ENCODE measurements at places on chromosomes 16 and 17.

GRCh38 chr16:4137438-4137837, 21.2 kb upstream of the ADCY9 start:
- DNase-seq: no peak

DNA sequence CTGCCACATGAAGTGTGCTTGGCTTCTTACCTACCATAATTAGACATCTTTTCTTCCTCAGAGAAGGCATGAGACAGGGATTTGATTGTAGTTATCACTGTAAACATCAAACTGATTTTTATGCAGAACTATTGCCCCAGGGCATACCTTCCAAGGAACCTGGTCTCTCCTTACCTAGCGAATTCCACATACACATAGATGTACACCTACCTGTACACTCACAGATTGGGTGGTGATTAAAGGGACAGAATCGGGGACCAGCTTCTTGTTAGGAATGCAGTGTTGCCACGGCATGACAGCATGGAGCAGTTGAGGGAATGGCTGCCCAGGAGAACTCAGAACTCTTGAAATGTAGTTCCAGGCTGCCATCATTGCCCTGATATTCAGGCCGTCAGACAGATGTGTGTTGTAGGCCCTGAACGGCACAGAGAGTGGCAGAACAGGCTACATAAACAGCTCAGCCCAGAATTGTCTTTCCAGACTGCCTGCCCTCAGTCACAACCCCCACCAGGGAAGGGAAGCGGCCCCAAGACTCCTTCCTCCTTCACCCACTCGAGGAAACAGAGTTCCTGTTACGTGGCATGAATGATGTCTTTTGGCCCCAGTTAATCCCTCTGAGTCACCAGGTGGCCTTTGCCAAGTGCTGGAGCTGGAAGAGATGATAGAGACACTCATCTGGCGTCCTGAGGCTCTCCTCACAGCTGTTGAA, 17.8 kb upstream of the NAGLU start:
- no peak for DNase-seq

DNA sequence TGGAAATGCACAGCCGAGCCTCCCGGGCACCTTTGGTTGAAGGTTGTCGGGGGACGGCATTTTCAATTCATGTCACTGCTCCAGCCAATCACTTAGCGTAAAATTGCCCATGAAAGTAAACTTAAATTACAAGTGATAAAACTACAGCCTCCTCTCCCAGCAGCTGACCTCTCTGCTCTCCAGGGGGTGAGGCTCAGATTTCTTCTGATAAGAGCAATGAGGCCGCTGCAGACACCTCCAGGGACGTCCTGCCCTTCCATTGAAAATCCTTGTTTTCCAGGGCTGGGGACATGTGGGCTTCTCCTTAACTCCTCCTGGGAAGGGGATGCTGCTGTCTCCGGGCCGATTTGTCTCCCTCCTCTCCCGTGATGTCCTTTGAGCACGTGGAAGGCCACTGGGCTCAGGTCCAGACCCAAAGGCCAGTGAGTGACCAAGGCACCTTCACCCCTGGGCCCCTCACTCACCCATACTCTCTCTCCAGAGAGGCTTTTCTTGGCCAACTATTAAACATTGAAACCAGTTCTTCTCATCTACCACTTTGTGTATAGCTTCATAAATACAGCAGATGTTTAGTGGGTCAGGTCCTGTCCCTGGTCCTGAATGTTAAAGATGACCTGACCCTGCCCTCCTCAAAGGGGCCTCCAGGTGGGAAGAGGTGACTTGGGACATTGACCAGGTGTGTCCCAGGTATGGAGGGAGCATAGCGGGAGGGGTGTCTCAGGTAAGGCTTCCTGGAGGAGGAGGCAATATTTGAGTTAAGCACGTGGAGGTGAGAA, 52.3 kb downstream of the MGAT5B start:
- DNase-seq: no peak

GRCh38 chr16:15682105-15682570, 32.1 kb downstream of the NDE1 start:
- peak; percentile 28 for DNase-seq

GRCh38 chr17:2792366-2793169, 3.7 kb upstream of the RAP1GAP2 start:
- DNase-seq: no peak

DNA sequence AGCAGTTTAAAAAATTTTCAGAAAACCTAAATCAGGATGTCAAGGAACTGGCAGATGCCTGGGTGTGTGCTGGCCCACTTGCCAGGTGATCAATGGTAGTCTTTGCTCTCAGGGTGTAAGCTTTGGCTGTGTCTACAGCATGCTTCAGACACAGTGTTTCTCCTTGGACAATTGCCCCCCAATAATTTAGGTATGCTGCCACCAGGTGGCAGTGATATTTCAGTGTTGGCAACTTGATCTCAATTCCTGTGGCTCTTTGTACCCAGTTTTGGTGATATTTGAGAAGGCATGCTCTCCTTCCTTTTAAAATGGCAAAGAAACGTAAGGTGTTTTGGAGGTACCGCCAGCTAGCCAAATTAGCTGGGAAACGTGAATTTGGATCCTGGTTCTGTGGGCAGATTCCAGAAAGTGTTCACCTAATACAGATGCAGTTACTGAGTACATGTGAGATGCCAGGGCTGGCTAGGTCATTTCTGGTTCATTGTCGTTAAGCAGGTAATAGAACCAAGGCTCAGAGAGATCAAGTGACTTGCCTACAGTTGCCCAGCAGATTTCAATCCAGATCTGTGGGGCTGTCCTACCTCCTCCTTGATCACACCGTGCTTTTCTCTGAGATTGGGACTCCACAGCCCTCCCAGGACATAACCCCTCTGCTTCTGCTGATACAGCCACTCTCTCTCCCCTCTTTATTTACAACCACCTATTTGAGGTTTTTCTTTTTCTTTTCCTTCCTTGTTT, 155.6 kb upstream of the PLCG2 start:
- peak; percentile 30 for DNase-seq

DNA sequence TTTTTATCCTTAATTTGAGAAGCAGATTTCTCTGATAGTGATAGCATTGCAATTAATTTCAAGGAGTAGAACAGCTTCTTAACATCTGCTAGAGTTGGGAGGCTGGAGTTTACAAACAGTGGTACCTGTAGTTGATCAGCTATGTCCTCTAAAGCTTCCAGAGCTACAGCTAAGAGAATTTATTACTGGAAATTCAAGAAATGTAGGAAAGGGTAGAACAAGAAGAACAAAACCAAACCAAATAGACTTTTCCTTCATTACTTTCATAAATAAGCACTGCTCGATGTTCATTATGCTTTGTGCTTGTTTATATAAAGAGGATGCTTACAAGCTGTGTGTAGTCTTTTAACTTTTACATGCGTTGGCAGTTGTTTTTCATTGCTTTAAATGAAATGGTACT, 333.6 kb upstream of the TBX2 start:
- DNase-seq: no peak

DNA sequence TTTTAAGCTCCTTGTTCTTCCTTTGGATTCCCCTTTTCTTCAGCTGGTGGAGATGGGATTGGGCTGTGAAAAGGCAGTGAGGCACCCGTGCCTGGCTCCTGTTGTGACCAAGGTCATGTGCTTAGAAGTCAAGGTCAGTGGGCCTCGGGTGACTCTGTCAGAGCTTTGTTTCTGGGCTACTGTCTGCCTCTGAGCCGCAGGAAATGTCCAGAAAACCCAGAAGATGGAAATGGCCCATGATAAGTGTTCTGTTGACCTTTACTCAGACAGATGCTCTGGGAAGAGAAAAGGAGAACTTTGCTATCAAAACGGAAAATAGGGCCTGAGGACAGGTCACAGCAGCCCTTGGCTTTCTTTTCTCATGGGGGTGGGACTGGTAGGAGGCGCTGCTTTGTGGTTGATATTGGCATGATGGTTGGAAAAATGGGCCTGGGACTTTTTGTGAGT, 2.9 kb downstream of the ABCC1 start:
- DNase-seq: no peak

- DNase-seq: no peak
Observed at GRCh38 chr16:90020260-90020837, 1.1 kb upstream of the DBNDD1 start.

DNA sequence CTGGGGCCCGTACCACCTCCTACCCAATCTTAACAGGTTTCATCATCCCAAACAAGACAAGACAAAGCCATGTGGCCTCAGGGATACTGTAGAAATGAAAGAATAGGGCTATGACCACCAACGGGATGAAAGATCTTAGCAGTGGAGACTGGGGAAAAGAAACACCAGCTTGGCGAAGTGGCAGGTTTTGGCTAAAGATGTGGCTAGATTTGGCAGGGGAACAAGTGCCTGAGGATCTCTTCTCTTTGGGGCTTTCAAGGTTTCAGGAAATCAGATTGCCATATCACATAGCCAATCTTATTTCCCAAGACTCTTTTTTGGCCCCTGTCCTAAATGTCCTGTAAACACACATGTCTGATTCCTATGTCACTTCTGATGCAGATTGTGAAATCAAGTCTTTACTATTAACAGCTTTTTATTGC, 6.9 kb downstream of the KRT24 start:
- DNase-seq: no peak

GRCh38 chr17:3955673-3955988, 8.6 kb downstream of the ATP2A3 start:
- no peak for DNase-seq

DNA sequence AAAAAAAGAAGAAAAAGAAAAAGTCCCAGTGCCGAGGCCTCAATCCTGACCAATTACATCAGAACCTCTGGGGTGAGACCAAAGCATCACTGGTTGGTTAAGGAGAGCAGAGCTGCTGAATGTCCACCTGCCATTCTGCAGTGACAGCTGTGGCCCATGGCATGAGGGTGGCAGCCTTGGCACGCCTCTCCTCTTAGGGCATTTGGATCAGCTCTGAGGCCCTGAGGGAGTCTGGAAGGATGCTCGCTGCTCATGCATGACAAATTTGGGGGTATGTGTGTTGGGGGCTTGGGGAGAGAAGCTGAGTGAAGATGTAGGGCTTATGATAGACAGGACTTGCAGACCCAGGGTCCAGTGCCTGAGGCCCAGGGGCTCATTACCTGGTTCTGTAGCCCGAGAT, 26.3 kb downstream of the MYLK3 start:
- DNase-seq: no peak

DNA sequence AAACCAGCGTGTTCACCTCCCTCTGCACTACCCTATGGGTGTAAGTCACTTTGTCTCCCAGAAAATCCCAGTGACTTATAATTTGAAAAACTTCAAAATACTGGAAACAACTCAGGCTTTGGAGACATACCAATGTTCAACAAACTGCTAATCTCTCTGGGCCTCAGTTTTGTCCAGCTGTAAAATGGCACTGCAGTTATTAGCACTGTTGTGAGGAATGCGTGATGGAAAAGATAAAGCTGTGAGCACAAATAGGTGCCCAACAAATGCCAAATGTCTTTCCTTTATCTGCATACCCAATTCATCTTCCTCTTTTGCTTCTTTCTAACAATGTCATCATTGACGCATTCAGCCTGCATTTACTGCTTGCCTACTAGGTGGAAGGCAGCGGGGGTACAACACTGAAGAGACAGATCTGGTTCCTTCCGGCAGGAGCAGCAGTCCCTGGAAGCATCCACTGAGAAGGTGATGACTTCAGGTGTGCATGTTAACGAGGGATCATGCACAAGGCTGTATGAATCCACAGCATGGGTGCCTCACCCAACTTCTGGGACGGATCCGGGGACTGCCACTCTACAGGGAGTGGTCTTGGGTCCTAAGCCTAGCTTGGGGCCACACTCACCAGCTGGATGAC, 63.4 kb downstream of the CYTH1 start:
- no peak for DNase-seq

GRCh38 chr16:67448580-67448979, 17.7 kb downstream of the HSD11B2 start:
- DNase-seq: no peak

DNA sequence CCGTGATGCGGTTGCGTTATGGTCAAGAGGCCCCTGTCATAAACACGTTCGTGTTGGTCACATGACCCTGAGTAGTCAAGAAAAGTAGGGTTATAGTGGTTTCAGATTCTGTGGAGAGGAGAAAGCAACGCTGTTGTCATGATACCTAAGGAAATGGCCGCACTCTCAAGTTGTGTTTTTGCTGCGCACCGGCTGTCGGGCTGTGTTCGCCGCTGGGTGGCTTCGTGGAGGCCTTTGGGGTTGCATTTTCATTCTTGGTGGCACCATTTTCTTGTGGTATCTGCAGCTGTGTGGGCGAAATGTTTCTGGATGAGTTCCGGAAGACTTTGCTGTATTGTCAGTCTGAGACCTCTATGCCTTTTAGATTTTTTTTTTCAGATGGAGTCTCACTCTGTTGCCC, 35.0 kb downstream of the DEF8 start:
- no peak for DNase-seq

DNA sequence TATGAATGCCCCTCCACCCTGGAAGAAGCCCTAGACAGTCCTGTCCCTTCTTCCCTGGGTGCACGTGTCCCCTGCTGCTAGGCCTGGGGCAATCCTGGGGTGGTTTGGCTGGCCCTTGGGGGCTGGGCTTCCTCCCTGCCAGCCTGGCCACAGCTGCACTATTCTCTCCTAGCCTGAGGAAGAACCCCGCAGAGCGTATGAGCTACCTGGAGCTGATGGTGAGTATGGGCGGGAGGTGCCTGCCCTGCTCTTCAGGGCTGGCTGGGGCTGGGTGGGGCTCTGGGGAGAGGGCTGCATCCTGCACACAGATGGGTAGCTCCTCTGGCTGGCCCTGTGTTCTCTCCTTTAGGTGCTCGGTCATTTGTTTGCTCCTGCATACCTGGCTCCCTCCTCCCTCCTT, 28.8 kb downstream of the MAP2K3 start:
- no peak for DNase-seq
